ENCODE measurements at places on chromosomes 1 and 21.
A peak's percentile ranks its signal among the peaks of the same experiment; 100 is the strongest.

GRCh38 chr1:173383351-173383750 is 93.8 kb upstream of the PRDX6 start:
- no peaks in the 10 kb centered on the region for H3K4me1 ChIP-seq
- no peaks in the 10 kb centered on the region for H3K27me3 ChIP-seq
- DNase-seq, result no peak
- H3K4me3 ChIP-seq, result no peak overlapping the region
- H3K36me3 ChIP-seq, result no peaks in the 10 kb centered on the region
- no peak overlapping the region for H3K27ac ChIP-seq

DNA sequence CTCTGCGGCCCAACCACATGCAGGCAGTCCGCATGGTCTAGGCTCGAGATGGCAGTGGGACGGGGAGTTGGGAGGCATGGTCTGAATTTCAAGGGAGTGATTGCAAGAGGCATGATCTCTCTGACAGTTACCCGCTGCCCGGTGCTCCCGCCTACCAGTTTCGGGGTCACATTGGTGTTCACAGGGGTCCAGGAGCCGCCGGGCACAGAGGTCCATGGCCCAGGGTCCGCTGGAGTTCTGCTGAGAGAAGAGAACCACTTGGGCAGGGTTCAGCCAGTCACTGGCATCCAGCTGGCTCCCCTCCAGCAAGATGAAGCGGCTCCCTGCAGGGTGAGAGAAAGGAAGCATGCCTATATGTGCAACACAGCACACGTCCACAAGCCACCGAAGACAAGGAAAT is 141.3 kb downstream of the ASTN1 start:
- no peak for DNase-seq
- H3K36me3 ChIP-seq, result no peaks in the 10 kb centered on the region
- H3K27me3 ChIP-seq, result no peaks in the 10 kb centered on the region

- no peaks in the 10 kb centered on the region for H3K27me3 ChIP-seq
- no peak overlapping the region for H3K27ac ChIP-seq
- peak overlapping the region; percentile 37 for H3K4me3 ChIP-seq
Observed at GRCh38 chr21:26686278-26686677, 113.2 kb upstream of the CYYR1 start.

DNA sequence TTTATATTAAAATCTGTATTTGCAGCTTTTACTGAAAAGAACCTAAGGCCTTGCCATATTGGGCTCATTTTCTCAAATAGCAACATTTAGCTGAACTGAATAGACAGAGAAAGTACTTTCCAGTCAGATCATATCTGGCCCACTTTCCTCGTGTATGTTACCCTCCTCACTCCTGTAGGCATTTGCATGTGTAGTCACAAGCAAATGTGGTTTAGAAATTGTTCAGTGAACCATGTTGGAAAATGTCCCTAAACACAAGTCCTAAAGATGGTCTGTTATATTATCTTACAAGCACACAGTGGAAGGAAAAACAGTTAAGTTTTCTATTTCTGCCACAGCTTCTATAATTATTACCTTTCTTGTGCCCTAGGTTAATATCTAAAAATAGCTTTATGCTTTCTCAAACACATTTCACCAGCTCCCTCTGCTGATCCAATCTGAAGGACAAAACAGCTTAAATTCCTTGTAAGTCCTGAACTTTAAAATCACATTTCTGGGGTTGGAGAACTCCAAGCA is 606 bp upstream of the FMO4 start:
- H3K27ac ChIP-seq, result peak overlapping the region; percentile 1
- H3K4me1 ChIP-seq, result peaks cover 7% of the 10 kb centered on the region
- H3K36me3 ChIP-seq, result no peaks in the 10 kb centered on the region
- DNase-seq, result no peak
- H3K27me3 ChIP-seq, result no peaks in the 10 kb centered on the region

DNA sequence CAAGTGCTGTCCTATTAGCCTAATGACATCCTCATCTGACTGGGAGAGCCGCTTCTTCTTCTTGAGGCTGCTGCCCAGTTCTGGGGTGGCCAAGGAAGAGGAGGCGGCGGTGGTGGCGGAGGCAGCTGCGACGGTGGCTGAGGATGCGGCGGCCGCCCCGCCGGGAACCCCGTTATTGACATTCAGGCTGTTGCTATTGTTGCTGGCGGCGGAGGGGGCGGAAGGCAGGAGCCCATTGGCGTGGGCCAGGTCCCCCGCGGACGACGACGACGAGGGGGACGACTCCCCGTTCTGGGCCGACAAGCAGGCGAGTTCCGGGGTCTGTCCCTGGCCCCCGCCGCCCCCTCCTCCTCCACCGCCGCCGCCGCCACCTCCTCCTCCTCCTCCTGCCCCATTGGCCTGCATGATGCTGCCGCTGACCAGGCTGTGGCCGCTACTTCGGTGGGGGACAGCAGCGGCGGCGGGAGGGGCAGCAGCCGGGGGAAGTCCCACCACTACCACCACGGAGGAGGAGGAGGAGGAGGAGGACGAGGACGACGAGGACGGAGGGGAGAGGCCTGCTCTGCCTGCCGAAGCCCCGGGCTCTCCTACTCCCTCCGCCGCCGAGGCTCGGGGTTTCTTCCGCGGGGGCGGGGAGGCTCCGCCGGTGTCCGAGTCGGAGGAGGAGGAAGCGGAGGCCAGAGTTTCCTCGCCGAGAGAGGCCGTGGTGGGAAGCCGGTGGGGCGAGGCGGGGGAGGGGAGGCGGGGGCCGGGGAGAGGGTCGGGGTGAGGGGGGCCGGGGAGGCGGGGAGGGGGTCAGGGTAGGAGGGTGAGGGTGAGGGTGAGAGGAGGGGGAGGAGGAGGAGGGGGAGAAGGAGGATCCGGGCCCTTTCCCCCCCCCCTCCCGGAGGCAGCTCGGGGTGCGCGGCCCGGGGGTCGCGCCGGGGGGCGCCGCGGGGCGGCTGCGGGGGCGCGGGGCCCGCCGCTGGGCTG is 610 bp downstream of the WDR26 start:
- DNase-seq, result peak; percentile 63
- H3K4me1 ChIP-seq, result peaks cover 57% of the 10 kb centered on the region
- no peaks in the 10 kb centered on the region for H3K27me3 ChIP-seq
- peaks cover 4% of the 10 kb centered on the region for H3K36me3 ChIP-seq
- H3K4me3 ChIP-seq, result peak overlapping the region; percentile 91

DNA sequence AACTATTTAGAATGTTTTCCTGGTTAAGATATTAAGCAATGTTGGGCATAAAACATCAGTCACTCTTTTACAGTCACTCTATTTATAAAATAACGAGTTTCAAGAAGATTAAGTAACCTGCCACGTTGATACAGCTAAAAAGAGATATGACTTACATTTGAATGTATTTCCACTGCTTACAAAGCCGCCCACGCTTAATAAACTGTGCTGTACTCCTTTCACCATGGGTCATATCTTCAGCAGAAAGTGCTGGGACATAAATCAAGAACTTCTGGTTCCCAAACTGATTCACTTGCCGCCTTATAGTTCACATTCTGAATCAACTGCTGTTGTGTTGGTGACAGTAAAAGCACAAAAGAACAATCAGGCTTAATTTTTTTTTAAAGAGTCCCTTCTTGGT is 666.7 kb downstream of the NCAM2 start:
- H3K27ac ChIP-seq, result no peak overlapping the region
- DNase-seq, result no peak
- H3K4me3 ChIP-seq, result no peak overlapping the region
- H3K4me1 ChIP-seq, result no peaks in the 10 kb centered on the region
- no peaks in the 10 kb centered on the region for H3K27me3 ChIP-seq

- no peaks in the 10 kb centered on the region for H3K27me3 ChIP-seq
- peaks cover 38% of the 10 kb centered on the region for H3K4me1 ChIP-seq
- no peak overlapping the region for H3K27ac ChIP-seq
- H3K4me3 ChIP-seq, result no peak overlapping the region
- no peak for DNase-seq
Observed at GRCh38 chr1:39395357-39395831, 96.0 kb upstream of the BMP8A start.

- H3K4me3 ChIP-seq, result no peak overlapping the region
- peaks cover 3% of the 10 kb centered on the region for H3K36me3 ChIP-seq
- H3K27me3 ChIP-seq, result no peaks in the 10 kb centered on the region
- DNase-seq, result no peak
Observed at GRCh38 chr1:156293895-156294294, 1.6 kb downstream of the GLMP start.

Data from CD4-positive, CD25-positive, alpha-beta regulatory T cell (primary cell).